ENCODE measurements at places on chromosomes 1 and 21.

GRCh38 chr1:89536555-89537341 is 12.1 kb downstream of the LRRC8B start:
- no peak for DNase-seq

- DNase-seq, result no peak
Measured at GRCh38 chr1:167266965-167267364, 46.3 kb downstream of the POU2F1 start.

DNA sequence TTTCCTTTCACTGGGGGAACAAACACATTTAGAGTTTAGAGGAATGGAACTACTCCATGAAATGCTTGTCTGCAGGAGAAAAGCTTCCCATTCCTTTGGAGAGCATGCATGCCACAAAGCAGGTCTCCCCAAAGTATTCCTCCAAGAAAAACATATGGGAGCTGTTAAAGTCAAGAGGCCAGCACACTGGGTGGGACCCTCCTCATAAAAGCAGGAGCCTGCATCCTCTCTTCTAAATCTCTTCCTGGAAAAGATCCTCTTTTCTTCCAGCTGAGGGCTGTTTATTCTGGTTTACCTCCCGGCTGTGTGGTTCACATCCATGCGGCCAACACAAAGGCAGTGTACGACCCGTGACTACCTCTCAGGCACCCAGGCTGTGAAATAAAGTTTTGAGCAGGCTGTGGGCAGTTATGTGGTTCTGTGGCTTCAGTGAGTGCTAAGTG is 103.4 kb downstream of the TENT5C start:
- DNase-seq, result no peak

DNA sequence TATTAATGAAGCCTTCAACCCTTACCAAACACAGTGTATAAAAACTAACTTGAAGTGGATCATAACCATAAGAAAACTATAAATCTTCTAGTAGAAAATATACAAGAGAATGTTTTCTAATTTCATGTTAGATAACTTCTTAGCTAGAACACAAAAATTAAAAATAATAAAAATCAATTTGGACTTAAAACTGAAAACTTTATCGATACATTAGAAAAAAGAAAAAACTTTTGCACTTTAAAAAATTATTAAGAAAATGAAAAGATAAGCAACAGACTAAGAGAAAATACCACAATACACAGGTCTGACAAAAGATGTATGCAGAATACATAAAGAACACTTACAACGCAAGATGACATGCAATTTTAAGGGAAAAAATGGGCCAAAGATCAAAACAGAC is 8.7 kb downstream of the COP1 start:
- no peak for DNase-seq

- no peak for DNase-seq
Measured at GRCh38 chr1:1094981-1095380, 20.9 kb upstream of the RNF223 start.

DNA sequence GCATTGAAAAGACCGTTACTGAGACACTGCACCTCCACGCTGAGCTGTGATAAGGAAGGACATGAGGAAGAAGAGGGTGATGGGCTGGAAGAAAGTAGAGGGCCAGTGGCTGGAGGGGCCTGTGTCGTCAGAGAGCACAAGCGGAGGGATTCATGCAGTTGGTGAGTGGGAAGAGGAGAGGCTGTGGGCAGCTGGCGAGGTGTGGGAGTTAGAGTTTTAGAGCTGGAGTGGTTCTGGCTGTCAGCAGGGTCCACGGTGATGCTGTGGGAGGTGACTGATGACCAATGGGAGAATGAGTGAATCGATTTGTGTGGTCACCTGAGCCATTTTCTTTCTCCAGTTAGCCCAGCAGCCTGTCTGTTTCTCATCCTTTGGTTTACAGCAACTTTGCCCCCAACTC is 66.2 kb upstream of the SLC2A1 start:
- DNase-seq, result no peak

DNA sequence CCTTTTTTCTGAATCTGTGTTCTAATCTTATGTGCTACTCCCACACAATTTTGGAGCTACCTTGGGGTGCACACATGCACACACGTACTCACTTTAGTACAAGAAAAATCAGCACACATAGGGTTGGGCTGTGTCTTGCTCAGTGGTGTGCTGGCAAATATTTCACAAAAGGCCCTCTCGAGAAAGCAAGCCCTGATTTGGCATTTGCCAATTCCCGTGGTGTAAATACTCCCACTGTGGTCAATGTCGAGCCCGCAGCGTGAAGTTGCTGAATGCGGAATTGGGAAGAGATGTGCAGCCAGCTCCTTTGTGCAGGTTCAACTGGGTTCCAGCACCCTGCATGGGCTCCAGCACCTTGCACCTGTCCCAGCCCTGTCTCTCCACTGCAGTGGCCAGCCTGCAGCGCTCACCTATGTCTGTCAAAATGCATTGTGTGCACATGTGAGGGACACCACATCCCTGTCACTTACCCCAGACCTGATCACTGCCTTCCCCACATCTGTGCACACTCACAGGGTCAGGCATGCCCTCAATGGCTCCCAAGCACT is 78.4 kb upstream of the WNT4 start:
- no peak for DNase-seq

DNA sequence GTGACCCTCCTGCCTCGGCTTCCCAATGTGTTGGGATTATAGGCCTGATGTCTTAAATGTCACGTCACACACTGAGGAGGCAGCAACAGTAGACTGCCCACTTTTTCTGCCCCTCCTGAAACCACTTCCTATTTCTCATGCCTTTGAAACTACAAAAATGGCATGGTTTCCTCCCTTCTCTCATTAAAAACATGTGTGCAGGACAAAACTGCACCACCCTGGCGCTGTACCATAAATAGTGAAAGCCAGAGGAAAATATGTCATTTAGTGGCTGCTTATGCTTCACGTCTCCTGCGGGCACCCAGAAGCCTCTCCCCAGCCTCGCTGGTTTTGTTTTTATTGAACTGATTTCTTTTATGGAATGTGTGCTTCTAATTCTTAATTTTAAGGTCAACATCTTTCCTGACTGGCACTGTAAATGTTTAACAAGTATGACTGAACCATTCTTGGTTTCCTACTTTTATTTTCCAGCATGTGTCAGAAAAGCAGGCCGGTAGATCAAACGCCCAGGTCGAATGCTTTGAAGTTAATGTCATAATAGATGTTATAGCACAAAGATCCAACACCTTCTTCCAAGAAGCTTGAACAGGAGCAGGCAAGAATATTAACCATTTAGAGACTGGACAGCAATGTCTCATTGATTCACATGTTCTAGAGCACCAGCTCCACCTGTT is 59.6 kb upstream of the C1orf87 start:
- no peak for DNase-seq

DNA sequence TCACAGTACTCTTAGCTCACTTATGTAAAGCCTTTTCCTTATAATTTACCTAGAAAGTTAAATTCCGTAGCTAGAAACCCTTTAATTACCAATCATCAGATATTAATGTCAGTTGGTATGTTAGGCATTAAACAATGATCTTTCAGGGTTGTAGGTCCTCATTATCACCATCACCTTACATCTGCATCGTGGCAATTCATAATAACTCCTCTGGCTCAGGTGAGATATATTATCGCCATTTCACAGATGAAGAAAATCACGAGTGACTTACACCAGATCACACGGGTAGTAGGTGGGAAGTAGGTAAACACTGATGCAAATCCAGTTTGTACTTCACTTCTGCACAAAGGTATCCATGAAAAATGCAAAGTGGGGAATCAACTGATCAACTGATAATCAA is 639 bp downstream of the NUP133 start:
- DNase-seq, result no peak

DNA sequence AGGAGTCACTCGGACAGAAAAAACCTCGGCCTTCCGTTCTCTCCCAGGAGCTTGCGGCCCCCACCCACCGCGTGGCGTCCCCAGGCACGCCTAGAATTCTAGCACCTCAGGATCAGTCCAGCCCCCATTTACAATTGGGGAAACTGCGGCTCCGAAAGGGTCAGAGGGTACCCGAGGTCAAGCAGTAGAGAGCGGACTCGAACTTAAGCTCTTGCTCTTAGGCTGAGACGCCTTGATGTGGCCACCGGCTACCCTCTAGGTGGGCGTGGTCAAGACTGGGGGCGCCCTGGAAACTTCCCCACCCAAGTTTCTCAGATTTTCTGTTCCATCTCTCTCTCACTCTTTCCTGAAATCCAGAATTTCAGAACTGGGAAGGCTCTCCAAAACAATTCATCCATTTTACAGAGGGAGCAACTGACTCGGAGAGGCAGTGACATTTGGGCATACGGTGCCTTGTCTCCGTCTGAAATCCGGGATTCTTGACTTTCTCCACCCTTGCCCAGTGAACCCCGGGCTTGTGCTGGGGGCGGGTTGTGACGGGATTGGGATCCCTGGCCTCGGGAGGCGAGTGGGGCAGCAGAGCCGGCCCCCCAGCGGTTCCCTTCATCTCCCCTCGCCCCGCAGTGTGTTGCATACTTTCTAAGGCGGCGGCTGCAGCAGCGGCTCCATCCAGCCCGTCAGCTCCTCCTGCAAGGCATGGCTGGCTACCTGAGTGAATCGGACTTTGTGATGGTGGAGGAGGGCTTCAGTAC is 777 bp downstream of the AZIN2 start:
- DNase-seq, result no peak

DNA sequence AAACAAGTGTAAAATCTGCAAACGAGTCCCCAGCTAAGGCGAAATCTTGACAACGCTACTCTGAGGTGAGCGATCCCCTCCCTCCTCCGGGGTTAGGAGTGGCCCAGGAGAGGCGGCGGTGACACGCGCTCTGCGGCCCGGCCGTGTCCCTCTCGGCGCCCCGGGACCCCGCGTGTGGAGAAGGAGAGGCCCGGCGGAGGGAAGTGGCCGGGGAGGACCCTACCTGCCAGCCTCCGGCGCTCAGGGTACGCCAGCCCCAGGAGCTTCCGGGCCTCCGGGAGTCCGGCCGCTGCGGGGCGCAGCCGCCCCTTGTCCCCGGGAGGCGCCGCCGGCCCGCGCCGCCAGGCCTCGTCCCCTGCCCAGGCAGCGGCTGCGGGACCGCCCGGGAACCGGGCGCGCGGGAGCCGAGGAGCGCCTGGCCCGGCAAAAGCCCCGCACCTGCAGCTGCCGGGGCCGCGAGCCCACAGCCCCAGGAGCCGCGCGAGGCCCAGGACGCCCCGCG is 543 bp downstream of the ABCB10 start:
- no peak for DNase-seq

GRCh38 chr1:25713961-25714360 is 86.0 kb upstream of the SELENON start:
- no peak for DNase-seq

- no peak for DNase-seq
Measured at GRCh38 chr21:23853796-23854379, 1753.4 kb downstream of the MRPL39 start.

DNA sequence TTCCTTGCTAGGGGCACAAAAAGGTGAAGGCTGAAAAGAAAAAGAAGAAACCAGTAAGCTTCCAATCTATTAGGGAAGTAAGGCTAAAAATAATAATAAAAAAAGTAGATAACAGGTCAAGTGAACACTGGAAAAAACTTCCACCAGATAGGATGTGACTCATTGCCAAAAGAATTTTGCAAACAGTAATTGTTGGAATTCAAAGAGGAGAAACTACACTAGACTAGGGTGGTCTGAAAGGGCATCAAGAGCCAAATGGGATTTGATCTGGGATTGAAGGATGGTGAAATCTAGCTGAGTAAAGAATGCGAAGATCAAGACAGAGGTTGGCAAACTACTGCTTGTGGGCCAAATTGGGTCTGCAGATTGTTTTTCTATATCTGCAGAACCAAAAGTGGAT is 6.0 kb upstream of the ST6GALNAC3 start:
- no peak for DNase-seq

GRCh38 chr21:44892536-44893277 is 19.2 kb upstream of the PTTG1IP start:
- no peak for DNase-seq

- DNase-seq, result no peak
Measured at GRCh38 chr1:72357411-72357810, 75.1 kb upstream of the NEGR1 start.

DNA sequence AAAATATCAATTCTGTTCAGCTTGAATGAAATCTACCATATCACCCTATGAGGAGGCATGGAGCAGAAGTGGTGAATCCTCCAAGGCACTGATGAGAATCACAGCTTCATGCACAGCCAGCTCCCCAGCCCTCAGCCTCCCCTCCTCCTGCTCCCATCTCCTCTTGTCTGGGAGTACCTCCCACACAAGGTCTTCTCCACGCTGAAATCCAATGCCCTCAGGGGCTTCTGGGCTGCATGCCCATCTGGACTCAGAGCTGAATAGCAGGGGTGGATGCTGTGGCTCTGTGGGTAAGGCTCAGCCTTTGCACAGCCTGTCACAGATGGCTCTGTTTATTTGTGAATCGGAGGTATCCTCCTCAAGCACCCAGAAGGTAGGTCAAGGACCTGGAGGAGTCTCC is 48.6 kb downstream of the KCNC4 start:
- no peak for DNase-seq

- DNase-seq, result no peak
Measured at GRCh38 chr1:155003766-155004351, 1.3 kb downstream of the ZBTB7B start.

DNA sequence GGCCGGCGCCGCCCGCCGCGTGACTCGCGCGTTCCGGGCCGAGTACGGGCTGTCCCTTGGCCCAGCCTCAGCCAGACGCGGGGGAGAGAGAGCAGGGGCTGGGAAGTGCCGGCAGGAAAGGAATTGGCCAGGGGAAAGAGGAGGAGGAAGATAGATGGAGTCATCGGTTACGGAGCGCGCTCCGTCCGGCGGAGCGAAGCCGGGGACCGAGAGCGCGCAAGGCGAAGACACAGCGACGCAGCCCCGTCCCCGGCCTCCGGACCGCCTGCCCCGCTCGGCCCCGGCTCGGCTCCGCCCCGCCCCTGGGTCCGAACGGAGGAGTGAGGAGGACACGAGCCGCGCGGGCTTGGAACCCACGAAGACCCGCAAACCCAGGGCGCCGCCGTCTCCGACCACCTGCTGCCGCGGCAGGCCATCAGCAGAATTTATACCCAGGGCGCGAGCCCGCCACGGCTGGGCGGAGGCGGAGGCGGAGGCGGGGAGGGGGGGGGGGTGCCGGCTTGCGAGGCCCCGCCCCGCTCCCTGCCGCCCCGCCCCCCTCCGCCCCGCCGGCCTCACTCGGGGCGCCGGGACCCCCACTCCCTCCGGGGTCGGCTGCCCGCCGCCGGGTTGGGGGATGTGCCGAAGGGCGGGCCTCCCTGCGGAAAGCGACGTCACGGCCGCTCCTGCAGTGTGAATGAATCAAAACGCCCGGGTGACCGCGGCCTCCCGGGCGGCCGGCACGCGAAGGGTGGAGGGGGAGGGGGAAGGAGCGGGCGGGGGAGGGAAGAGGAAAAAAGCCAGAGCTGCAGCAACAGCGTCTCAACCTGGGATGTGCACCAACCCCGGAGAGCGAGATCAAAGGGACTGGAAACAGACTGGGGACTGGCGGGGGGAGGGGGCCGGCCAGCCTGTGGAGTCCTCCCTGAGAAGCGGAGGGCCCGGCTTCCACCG is at the start of gene LHX4:
Gene LHX4 (plus strand): TSS at position 782 of the 933 bp plus-strand sequence. CDS start 266 bp downstream, outside the sequence.
- no peak for DNase-seq

DNA sequence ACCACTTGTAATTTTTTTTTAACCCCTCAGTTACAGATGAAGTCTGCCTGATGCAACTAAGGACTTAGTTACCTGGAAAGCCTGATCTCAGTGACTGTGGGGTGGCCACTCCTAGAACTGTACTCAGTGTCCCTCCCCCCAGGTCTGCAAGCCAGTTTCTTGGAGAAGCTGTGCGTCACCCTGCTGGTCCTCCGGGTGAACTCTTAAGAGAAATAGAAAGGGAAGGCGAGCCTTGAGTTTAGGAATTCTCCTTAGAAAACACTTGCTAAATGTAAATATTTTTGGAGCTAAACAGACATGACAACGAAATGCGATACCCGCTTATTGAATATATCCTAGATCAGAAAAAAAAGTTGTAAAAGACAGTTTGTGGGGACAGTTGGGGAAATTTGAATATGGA is 730 bp downstream of the SLC16A4 start:
- DNase-seq, result no peak

GRCh38 chr1:54302951-54303843 is 103.0 kb downstream of the SSBP3 start:
- no peak for DNase-seq

Data from iPS DF 19.7 (cell line).